ENCODE measurements at places on chromosomes 12 and 14.

DNA sequence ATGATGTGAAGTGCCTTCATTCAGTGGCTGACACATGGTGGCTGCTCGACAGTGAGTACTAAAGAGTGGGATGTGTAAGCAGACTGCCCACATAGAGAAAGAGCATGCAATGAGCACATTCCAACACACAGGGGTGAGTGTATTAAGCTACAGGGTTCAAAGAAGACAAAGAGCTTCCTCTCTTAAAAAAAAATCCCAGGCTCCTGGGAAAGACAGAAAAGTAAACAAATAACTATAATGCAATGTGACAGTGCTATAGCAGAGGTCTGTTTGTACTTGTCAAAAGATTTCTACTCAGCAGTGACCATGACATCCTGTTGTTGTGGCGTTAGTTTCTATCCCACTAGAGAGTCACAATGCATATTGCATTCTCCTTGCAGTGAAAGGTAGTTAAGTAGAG lies 12.4 kb upstream of the PCNX1 start:
- DNase-seq, result no peak

DNA sequence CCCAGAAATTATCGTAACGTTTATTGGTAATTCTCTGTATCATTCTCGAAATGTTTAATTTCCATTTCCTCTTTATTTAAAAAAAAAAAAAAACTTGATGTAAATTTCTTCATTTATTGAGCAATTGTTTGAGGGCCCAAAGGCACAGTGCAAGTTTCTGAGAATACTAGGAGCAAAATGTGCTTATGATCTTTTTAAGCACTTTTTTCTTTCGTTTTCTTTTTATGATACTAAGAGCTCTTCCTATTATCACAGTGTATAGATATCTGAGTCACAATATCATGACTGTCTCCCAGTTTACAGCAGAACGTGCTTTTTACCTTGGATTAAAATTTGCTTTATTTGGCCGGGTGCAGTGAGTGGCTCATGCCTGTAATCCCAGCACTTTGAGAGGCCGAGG lies 5.6 kb downstream of the ATP2A2 start:
- no peak for DNase-seq

DNA sequence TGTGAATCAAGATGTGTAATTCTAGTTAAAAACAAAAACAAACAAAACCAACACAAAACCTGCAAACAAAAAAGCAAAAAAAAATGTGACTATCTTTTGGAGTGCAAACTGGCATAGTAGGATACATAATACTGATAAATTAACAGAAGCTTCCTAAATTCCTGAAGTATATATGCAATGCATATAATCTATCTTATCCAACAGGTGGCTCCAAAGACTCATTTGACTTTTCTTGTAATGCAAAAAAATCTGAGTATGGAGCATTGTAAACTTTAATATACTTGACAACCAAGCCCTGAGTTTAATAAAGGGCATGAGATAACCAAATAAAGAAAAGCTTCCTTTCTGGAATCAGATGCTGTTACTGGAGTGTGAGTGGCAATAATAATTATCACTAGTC lies 1003.6 kb downstream of the FSCB start:
- DNase-seq, result no peak

- DNase-seq, result no peak
Observed at GRCh38 chr14:78951602-78952001, 781.4 kb downstream of the NRXN3 start.

DNA sequence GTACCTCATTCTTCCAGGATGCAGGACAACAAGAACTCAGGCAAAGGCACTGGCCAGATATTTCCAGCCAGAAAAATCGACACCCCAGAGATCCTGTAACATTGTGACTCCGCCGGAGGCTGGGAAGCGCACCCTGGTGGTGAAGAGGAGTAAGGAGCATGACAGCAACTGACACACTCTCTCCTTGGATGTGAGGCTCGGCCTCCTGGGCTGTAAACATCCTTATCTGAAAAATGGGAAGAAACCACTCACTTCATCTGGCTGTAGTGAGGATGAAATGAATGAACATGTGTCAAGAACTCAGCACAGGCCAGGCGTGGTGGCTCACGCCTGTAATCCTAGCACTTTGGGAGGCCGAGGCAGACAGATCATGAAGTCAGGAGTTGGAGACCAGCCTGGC lies 27.5 kb downstream of the TCHP start:
- DNase-seq, result peak; percentile 64

- no peak for DNase-seq
Observed at GRCh38 chr12:6368906-6369525, 6.3 kb downstream of the SCNN1A start.

DNA sequence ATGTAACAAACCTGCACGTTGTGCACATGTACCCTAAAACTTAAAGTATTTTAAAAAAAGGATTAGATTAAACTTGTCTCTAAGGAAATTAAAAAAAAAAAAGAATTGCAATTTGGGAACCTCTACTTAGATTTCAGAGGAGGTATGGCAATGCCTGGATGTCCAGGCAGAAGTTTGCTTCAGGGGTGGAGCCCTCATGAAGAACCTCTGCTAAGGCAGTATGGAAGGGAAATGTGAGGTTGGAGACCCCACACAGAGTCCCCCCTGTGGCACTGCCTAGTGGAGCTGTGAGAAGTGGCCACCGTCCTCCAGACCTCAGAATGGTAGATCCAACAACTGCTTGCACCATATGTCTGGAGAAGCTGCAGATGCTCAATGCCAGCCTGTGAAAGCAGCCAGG lies 279.6 kb upstream of the CCDC196 start:
- no peak for DNase-seq

DNA sequence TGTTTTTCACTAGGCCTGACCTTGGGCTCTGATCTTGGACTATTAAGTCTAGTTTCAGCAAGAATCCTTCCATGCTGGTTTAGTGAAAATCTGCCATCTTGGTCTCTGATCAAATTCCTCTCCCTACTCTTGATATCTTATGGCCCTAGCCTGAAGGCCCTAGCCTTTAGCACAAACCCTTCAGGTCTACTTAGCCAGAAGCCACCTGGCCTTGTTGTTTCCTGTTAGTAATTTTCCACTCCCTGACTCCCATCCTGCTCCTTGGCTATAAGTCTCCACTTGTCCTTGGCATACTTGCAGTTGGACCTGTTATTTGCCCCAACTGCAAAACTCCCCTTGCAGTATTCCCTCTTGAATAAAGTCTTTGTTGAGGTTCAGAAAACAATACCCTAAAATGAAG lies 241.4 kb downstream of the ADAMTS20 start:
- DNase-seq, result no peak

DNA sequence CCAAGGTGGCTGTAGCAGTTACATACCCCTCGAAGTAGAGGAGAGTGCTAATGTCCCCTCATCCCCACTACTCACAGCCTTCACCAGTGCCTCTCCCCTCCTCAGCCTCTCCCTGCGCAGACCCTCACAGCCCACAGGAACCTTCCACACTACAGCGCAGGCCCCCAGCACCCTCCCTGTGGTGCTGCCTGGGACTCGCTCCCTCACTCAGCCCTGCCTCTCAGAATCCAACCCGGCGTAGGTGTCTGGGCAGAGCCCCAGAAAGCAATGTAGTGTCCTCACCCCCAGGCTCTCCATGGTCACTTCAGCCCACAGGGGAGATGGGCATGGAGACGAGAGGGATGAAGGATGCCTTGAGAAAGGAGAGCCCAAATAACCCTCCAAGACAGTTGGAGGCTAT lies 10.9 kb upstream of the ZNF740 start:
- DNase-seq, result no peak

- no peak for DNase-seq
Observed at GRCh38 chr12:6090803-6091202, 33.7 kb downstream of the VWF start.

GRCh38 chr12:88778064-88778463 lies 197.8 kb upstream of the KITLG start:
- DNase-seq, result no peak

DNA sequence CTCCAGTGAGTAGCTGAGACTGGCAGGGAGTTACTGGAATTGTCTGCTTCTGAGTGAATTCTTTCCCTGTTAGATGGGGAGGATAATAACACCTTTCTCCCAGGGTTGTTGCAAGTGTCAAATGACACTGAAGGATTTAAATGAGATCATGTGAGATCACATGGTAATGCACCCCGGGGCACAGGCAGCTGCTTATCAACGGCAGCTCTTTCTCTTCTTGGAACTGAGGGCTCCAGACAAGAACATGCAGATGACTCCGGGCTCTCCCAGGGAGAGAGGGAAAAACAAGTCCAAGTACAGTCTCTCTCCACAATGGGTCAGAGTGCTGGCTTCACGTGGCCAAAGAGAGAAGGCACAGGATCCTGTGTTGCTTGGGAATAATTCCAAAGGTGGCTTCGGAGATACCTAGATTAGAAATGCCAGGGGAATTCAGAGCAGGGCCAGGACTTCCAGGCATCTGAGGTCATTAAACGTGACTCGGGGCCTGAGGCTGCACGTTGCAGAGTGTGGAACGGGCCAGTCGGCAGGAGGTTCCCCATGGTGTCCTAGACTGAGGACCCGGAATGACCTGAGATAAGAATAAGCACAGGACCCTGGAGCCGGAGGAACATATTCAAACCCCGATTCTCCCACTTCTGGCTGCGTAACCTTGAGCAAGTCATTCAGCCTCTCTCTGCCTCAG lies 109.2 kb downstream of the PRMT8 start:
- DNase-seq, result no peak

Data from A549 (cell line).